ENCODE measurements at places on chromosomes 7 and 10.

GRCh38 chr10:27743012-27743876 is 2.4 kb downstream of the MKX start:
- peak; percentile 32 for DNase-seq

DNA sequence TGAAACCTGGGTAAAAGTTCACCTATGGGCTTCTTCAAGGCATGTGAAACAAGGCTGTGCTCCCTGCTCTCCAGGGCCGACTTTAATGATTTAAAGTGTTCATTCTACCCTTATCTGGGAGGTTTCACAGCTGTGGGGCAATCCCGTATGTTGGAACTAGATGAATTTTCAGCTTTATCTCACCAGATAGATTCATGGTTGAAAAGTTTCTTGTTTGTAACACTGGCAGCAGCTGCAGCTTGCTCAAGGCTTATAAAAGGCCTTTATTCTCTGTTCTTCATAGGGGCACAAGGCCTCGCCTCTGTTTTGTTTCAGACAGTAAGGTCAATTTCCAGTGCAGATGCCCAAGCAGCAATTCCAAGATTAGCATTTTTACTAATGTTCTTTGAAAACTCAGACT is 70.4 kb upstream of the DNAJB12 start:
- DNase-seq = peak; percentile 3

DNA sequence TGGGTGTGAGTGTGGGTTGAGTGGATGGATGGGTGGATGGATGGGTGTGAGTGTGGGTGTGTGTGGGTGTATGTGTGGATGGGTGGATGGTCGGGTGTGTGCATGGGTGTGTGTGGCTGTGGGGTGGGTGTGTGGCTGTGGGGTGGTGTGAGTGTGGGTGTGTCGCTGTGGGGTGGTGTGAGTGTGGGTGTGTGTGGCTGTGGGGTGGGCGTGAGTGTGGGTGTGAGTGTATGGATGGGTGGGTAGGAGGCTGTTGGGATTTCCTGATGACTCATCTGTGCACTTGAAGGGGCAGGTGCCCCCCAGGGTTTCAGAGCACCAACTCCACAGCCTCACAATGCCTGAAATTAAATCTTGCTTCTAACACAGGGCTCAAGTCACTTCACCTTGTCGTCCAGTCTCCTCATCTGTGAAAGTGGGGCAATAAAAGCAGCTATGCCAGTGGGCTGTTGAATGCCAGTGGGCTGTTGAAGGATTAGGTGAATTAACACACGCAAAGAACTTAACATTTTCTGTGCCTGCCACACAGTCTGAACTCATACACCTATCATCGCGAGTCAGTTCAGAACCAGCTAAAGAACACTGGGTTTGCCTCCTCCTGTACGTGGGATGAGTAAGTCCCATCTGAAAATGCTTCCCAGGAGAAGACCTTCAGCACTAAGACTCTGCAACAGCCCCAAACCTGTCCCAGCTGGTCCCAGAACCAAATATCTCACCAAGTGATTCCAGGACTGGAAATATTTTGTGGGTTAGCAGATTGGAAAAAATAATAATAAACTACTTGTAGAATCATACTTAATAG is 32.0 kb downstream of the SFMBT2 start:
- no peak for DNase-seq

- no peak for DNase-seq
Measured at GRCh38 chr10:103080891-103081581, 112.0 kb downstream of the NT5C2 start.

DNA sequence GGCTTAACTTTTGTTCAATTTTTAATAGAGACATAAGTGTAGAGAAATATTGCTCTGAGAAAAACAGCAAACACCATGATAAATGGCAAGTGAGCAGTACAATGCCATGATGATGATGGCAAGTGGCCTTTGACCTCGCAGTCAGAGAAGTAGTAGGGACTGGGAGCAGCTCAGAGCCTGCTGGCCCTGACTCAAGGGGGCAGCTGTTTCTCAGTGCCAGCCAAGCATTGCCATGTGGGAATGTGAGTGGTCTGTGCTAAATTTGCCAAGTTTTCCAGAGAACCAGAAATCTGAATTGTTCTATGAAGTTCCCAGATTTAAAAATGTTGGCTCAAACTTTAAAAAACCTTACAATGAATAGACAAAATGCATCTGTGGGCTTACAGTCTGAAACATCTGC is 187.9 kb downstream of the BICC1 start:
- no peak for DNase-seq

DNA sequence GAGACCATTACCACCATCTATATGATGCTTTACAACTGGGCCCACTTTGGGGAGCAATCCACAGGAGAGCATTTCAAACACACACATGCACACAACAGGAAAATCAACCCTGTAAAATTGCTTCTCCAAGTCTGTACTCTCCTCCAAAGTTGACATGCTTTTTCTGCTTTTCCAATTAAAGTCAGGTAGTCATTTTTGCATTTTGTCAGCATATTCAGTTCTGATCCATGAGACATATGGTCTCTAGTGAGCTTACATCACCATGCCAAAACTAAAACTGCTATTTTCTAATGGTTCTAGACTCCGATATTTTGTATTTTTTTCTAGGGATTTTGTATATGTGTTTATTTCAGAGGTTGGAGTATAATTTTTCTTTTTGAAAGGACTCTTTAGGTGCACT is 373.5 kb upstream of the LRRTM3 start:
- DNase-seq = no peak

GRCh38 chr7:130957137-130957513 is 223.1 kb upstream of the KLF14 start:
- no peak for DNase-seq

- no peak for DNase-seq
Measured at GRCh38 chr7:15334536-15335263, 227.1 kb downstream of the AGMO start.

- DNase-seq = no peak
Measured at GRCh38 chr7:130208516-130208915, 856 bp downstream of the SSMEM1 start.

DNA sequence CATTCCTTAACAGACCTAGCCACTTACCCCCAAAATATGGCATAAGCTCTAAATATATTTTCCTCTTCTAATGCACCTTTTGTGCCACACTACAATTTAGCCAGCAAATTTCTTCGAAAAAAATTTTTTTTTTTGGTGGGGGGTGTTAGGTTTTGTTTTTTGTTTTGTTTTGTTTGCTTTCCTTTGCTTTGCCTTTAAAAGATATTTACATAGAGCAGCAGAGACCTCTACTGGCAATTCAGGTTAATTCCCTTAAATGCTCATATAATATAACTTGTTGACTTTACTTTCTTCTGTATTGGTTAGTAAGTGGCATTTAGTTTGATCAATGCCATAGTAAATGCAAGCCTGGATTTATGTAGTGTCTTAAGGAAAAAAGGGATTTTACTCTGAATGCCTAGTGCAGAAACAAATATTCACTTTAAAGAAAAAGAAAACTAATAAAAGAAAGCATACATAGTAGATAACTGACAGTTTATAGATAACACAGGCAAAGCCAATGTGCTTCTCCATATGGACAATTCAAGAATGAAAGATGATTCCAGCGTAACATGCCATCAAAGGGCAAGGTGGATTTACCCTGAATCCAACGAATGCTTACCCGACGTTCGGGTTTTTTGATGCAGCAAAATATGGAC is 1250.6 kb downstream of the GATA3 start:
- DNase-seq = peak; percentile 23

- no peak for DNase-seq
Measured at GRCh38 chr7:81707966-81708365, 61.9 kb downstream of the HGF start.

- peak; percentile 58 for DNase-seq
Measured at GRCh38 chr7:2638224-2638991, 6.6 kb downstream of the TTYH3 start.

DNA sequence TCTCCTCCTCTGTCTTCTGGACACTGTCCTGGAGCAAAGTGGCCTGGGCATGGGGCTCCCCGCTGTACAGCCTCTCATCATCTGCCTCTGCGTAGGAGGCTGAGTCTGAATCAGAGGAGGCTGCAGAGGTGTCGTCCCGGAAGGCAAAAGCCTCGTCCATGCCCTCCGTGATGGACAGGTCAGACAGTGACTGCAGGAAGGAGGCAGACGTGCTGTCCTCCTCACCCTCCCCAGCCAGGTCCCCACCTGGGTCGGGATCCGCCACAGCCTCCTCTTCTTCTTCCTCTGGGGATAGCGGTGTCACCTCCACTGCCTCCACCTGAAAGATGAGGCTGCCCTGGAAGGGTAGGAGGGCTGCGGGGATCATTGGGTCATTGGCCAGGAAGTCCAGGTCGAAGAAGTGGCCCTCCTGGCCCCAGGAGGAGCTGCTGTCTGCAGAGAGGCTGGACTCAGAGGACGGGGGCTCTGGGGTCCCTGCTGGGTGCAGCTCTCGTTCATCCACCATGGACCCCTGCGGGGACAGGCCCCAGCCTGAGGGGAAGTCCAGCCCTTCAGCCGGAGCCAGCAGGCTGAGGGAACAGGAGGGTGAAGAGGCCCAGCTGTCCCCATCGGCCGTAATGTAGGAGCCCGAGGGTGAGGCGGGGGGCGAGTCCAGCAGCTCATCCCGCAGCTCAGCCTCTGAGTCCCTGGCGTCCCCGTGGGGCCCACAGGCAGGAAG is 3.7 kb downstream of the NACAD start:
- no peak for DNase-seq

DNA sequence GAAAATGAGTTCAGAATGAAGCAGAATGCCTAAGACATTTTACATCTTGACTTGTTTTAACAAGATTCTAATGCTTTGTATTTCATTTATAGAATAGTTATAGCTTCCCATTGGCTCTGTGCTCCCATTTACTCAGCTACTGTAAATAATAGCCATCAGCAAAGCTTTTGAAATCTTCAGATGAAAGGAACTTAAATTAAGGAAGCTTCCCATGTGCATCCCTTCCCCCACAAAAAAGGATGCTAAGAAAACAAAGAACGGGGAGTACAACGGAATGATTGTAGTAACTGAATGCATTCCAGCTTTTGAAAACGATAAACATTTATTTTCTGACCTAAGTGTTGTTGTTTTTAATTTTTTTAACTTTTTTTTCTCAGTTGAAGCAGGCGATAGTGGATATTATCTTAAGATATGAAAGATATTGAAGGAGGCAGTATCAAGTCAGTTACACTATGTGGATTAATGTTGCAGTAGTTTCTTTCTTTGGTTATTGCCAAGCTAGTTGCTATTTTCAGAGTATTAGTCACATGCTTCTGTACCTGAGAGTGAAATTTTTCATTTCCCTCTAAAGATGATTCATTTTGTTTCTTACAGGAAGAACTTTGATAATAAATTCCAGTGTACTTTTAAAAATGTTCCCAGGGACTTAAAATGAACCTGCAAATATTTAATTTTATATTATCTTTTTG is 129.2 kb downstream of the KCND2 start:
- peak; percentile 74 for DNase-seq

GRCh38 chr10:116324227-116324950 is at the start of gene CCDC172:
TSS of gene CCDC172 (plus strand) at chr10:116324448. CDS start at chr10:116325012, 564 bp downstream.
- DNase-seq = no peak

- DNase-seq = no peak
Measured at GRCh38 chr10:6045878-6046772, 16.0 kb downstream of the IL2RA start.

DNA sequence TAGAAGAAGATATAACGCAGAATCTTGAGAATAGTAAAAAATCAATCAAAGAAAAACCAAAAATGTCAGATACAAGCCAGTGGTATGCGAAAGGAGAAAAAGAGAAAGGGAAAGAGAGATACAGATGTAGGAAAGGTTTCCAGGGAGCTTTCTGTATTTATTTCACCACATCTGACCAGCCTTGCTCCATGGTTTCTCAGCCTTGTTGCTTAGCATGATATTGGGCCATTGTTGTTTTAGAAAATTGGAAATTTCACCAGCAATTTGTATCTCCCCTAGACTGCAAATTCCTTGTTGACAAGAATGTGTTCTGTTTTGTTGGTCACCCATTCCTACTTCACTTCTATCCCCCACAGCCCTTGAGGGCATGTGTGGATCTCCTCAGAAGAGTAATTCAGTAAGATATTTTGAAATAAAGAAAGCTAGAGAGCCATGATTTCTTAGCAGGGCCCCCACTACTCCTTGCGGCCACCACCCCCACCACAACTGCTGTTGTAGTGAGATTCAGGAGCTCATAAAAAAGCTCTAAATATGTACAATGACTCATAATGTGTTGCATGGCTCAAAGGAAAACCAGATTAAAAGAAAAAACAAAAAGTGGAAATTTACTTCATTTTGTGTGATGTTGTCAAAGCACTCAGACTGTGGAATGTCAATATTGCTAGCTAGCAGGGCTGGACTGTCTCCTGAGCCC is 138.7 kb downstream of the CHRM2 start:
- peak; percentile 54 for DNase-seq

- peak; percentile 62 for DNase-seq
Measured at GRCh38 chr7:129670656-129671055, 59.1 kb downstream of the NRF1 start.

GRCh38 chr10:29541422-29542210 is 93.2 kb downstream of the SVIL start:
- no peak for DNase-seq

- no peak for DNase-seq
Measured at GRCh38 chr7:51129527-51130472, 186.8 kb downstream of the COBL start.

Data from iris pigment epithelial cell (primary cell).